Fibroblast of skin of left biceps (primary cell): ENCODE measurements at places on chromosomes 1 and 21.
A peak's percentile ranks its signal among the peaks of the same experiment; 100 is the strongest.

DNA sequence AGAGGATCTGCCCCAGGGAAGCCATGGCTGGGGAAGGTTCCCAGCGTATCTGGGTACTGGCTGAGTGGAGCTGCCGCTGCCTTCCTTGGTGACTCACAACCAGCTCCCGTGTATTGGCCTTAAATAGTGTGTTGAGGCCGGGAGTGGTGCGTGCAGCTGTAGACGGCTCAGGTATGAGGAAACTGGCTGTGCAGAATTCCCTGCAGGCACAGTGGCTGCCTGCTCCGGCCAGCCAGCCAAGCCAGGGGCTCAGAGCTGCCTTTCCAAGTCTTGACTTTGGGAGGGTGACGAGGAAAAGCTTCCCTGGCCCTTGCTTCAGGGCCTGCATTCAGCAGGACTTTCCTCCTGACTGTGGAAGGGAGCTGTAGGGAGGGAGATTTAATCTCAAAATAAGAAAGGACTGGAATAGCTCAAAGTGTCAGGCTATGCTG lies at the start of gene VTCN1:
VTCN1 (minus strand) TSS at position 97 of the 431 bp plus-strand sequence; CDS start at position 25, 72 bp downstream.
- DNase-seq, result no peak

DNA sequence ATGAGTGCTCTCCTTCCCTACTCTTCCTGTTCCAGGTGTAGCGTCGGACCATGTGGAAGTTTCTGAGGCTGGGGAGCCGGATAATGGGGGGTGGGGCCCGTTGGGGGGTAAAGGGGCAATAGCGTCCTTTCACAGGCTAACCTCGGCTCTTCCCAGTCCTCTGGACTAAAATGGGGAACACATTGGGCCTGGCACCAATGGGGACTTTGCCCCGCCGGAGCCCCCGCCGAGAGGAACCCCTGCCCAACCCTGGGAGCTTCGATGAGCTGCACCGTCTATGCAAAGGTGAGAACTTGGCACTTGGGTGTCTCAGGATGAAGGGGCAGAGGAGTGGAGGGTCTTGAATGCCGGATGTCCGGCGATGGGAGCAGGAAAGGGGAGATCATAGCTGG lies 456 bp downstream of the TOMM40L start:
- no peak for DNase-seq

GRCh38 chr1:11568687-11569086 lies 85.5 kb downstream of the FBXO2 start:
- DNase-seq, result no peak

- DNase-seq, result no peak
Observed at GRCh38 chr1:162774007-162774406, 16.5 kb upstream of the HSD17B7 start.

DNA sequence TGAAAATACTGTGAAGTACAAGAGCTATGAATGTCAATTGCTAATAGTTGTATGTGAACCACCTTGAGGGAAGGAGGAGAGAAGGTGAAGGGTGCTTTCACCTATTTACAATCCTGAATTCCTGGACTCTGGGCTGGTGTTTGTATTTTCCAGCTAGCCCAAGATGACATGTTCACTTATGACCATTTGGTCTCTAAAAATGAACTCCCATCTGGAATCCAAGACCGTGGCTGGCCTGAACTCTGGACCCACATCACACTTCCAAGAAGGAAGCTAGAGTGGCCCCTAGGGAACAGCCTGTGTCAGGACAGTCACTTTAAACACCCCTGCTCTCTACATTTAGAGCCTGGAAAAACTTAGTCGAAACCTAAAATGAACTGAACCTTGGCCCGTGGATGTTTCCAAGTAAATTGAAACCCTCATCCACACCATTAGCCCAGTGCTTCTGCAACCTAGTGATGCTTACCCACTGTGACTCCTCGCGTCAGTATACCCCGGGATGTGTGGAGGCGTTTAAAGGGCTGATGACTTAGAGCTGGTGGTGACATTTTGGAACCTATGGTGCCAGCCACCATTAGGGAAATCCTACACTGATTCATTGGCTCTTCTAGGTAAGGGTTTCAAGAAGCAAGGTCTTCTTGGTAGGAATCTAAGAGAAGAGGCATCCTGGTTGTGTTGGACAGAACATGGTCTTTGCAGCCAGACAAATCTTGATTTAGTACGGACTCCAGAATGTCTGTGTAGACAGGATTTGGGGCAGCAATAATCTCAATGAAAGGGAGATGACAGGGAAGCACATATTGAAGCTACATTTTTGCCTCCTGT lies 171.5 kb upstream of the IRF2BP2 start:
- no peak for DNase-seq

DNA sequence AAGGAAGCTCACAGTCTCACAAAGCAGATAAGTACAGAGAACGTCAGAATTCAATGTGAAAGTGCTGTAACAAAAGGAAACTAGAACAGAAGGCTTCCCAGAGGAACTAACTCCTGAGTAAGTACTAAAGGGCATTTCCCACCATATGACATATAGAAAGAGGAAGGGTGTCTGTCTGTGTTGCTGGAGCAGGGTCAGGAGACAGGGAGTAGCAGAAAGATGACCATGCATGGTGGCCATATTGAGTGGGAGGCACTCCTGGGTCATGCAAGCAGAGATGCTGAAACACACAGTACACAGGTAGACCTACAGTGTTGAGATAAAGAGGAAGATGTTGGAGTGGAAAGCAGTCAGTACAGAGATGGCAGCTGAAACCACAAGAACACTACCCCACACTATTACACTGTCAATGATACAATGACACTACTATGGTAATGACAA lies 47.3 kb downstream of the SLC25A24 start:
- DNase-seq, result no peak

- no peak for DNase-seq
Observed at GRCh38 chr1:56963667-56964066, 2.1 kb downstream of the C8B start.

DNA sequence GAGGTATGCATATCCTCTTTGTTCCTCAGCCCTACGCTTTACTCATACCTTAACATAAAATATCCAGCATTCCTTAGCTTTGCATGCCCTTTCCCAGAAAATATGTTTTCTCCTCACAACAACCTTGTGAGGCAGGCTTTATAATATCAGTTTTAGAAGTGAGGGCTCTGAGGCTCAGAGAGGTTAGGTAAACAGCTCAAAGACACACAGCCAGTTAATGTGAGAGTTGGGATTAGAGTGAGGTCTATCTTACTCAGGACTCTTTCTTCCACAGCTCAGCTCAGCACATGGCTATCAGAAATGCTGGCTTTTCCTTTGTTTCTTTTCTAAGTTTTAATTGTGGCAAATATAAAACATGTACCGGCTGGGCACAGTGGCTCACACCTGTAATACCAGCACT lies 27.9 kb downstream of the CSF1 start:
- no peak for DNase-seq

DNA sequence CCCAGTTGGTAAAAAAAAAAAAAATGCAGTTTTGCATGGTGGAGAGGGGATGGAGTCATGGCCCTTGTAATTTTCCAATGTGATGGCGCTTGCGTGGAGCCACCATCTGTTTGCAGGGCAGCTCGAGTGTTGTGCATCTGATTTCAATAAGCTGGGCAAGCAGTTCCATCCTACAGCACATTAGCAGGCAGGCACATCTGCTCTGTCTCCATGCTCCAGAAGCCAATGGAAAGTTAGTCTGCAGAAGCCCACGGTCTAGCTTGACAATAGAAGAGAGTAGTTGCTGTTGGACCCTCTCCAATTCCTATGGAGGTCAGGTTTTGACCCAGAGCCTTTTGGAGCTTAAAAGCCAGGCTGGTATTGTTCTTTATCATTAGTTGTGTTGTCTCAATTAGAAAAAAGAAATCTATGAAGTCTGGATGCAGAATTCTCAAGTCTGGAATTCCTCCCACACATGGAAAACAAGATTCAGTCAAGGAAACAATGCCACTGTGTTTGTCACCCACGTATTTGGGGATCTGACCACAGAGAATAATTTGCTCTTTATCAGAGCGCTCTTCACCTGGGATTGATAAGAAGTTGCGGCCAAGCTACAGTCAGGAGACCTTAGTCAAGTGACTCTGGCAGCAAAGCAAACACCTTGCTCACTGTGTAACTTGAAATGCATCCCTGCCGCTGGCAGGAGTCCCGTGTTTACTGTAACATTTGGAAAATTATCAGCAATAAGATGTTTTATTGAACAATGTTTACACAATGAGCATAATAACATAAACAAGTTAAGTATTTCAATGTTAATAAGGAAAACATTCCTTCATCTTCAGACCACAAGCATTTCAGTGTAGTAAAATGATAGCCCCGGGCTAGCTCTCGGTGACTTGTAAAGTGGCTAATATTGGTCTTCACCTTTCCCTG lies 20.7 kb downstream of the NGF start:
- no peak for DNase-seq

- DNase-seq, result no peak
Observed at GRCh38 chr1:33696962-33697361, 166.9 kb upstream of the HMGB4 start.

DNA sequence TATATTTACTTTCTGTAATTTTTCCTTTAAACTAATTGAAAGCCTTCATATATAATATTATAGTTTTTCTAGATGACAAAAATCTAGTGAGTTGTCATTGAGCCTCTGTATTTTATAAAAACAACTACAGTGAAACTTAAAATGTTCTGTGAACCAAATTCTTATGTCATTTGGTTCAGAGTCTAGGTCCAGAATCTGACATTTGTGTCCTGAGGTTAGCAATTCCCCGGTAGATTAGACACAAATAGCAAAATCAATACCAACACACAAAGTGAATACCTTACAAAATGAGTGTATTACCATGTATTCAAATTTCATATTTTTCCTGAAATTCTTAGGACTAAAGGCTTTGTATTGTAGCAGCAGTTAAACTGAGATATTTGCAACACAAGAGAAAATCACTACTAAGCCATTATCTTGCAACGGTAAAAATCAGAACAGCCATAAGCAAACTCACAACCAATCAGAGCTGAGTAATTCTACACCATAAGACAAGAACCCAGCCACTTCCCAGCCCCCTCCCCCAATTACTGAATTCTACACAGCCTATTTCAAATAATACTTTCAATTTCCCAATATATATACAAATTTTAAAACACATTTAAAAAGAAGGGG lies 573.5 kb downstream of the SMYD3 start:
- no peak for DNase-seq

DNA sequence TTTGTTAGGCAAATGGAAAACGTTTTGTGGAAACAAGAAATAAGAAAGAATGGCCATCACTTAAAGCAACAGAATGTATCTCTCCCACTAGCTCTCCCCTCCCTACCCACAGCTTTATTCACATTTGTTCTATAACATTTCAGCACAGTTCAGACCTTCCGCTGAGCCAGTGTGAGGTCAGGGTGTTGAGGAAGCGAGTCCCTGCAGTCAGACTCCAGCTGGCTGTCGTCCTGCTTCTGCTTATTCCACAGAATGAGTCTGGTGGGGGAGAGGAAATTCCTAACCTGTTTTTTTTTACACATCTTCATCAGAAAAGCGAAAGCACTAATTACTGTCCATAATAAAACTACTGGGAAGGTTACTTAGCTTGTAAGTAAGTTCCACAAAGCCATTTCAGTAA lies 39.0 kb downstream of the MRPL39 start:
- no peak for DNase-seq

DNA sequence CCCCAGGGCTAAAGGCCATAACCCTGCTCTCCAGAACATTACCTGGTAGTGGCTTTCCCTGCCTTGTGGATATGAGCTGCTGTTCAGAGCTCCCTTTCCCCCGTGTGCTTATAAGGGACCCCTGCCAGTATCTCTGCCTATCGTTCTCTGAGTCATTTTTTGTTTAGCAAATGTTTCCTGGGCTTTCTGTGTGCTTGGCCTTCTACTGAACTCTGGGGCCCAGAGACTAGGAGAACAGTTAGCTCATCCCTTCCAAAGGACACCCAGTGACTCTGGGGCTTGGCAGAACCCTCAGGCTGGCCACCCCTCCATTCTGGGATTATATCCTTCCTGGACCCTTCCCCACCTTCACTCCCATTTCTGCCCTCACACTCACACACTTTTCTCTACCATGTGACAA lies 80.8 kb upstream of the POU3F1 start:
- no peak for DNase-seq

- peak; percentile 66 for DNase-seq
Observed at GRCh38 chr1:115430441-115431158, 92.6 kb upstream of the NGF start.

- DNase-seq, result no peak
Observed at GRCh38 chr1:1123581-1124507, 8.0 kb upstream of the C1orf159 start.

GRCh38 chr1:58395355-58395754 lies 151.2 kb downstream of the OMA1 start:
- peak; percentile 87 for DNase-seq

GRCh38 chr1:200867018-200867811 lies 5.6 kb upstream of the GPR25 start:
- no peak for DNase-seq

DNA sequence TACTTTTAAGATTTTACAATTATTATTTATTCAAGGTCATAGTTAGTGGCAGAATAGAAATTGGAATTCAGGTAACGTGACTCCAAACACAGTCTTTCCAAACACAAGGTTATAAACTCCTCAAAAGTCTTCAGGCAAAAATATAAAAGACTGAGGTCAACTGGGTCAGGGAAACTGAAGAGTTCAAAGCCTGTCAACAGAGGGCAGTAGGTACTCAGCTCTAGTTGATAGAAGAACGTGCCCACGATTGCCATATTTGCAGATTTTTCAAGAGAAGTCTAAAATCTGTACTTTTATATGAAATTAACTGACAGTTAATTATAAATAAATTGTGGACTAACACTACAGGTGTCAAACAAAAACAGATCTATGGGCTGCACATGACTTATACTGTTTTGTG lies 135.0 kb downstream of the LHX4 start:
- DNase-seq, result no peak

DNA sequence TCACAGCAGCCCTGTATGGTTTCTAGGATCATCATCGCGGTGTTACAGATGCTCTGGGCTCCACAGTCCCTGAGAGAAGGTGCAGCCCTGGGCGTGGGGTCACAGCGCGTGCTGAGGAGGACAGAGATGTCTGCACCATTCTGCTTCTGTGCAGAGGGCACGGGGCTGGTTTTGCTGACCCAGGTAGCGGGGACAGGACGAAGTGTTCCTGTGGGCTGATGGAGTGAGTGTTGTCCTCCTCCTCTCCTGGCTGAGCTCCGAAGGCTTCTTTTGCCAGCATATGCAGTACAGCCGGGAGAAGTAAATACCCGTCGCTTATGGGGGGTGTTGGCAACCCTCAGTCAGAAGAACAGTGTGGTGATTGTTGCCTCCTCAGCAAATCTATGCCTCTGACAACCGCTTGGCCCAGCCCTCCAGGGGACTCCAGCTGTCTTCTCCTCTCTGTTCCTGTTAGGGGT lies 101.5 kb downstream of the DDX20 start:
- DNase-seq, result no peak

- DNase-seq, result no peak
Observed at GRCh38 chr1:172929006-172929405, 121.7 kb downstream of the TNFSF18 start.

GRCh38 chr1:95003433-95003738 lies 69.4 kb downstream of the ALG14 start:
- no peak for DNase-seq

GRCh38 chr1:209611771-209612570 lies 28.5 kb downstream of the CAMK1G start:
- DNase-seq, result no peak

DNA sequence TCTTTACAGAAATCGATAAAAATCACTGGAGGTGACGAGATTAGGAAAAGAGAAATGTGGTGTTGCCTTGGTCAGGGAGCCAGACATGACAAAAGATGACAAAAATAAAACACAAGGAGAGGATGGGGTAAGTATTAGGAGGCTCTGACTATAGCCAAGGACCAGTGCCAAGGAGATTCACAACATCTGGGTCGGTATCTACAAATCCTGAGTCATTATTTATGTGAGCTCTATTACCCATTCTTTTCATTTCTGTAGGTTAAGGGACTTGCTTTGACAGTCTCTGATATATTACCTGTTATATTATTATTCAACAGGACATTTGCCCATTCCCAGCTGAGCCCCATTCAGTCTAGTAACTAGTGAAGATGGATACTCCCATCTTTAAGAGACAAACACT lies 120.8 kb downstream of the TYW3 start:
- DNase-seq, result no peak
